Breast epithelium (tissue), 4 donors: ENCODE measurements at places on chromosomes 12 and 14. TPM values are rescaled to one million over a fixed set of nuclear protein-coding genes. Genes with fewer than 3 reads are reported as not detected.
A peak's percentile ranks its signal among the peaks of the same experiment; 100 is the strongest.

DNA sequence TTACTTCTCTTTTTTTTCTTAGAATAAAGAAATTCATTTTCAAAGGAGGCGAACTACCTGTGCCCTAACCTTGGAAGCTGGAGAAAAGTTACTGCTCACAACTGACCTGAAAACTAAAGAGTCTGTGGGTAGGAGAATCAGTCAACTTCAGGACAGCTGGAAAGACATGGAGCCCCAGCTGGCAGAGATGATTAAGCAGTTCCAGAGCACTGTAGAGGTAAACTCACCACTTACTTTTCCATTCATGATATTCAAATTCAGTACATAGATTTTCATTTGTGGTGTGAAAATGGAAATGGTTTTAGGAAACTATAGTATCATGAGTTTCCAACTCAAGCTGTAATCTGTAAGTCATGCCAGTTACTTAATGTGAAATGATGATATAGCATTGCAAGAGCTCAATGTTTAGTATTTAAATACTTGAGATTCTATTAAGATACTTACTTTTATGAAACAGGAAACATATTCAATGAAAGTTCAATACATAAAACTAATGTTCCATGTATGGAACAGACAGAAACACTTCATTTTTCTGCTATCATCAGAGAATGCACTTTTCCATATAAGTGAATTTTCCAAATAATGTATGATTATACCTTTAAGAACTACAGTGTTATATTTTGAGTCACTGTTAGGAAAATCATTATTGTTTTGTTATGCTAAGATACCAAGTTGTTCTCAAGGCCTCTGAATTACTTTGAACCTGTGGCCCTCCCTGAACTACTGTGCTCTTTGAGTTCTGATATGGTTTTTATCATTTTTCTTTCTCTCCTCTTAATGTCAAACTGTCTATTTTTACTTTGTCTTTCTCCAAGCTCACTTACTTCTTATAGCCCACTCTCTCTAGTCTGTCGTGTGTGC lies 119.0 kb downstream of the ESR2 start:
- H3K4me3 ChIP-seq: no peak overlapping the region
- no peak overlapping the region for H3K27ac ChIP-seq
- no peak for DNase-seq
- H3K4me1 ChIP-seq: no peaks in the 10 kb centered on the region
- H3K27me3 ChIP-seq: no peaks in the 10 kb centered on the region

DNA sequence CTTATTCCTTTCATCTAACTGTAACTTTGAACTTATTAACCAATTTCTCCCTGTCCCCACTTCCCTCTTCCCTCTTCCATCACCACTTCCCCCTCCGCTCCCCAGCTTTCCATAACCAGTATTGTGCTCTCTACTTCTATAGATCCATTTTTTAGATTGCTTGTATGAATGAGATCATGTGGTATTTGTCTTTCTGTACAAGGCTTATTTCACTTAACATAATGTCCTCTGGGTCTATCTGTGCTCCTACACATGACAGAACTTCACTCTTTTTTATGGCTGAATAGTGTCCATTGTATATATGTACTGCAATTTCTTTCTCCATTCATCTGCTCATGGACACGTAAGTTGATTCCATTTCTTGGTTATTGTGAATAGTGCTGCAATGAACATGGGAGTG lies 14.4 kb downstream of the ERP27 start:
- peaks cover 4% of the 10 kb centered on the region for H3K4me1 ChIP-seq
- H3K4me3 ChIP-seq: no peak overlapping the region
- no peak for DNase-seq
- no peaks in the 10 kb centered on the region for H3K27me3 ChIP-seq
- H3K36me3 ChIP-seq: no peaks in the 10 kb centered on the region

PRH2 gene
- not detected for total RNA-seq

- H3K27ac ChIP-seq: no peak overlapping the region
- H3K36me3 ChIP-seq: no peaks in the 10 kb centered on the region
- no peaks in the 10 kb centered on the region for H3K4me1 ChIP-seq
- no peak overlapping the region for H3K4me3 ChIP-seq
These were observed 80.3 kb downstream of the SLC8A3 start for GRCh38 chr14:70108419-70108818.

DNA sequence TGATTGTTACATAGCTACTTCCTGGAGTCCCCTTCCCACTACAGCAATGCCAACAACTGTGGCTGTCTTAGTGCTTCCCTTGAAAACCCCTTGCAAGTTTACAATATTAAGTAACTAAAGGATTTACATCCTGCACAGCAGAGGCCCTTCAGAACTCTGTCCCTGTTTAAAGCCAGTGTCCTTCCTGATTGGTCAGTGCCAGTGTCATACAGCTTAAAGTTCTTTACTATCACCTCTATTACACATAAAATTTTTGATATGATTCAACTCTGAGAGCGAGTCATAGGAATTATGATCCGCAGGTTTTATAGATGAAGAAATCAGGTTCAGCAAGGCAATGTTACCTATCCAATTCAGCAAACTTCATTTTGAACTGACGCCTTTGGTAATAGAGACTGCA lies 91.4 kb upstream of the ALX1 start:
- no peak overlapping the region for H3K27ac ChIP-seq
- H3K4me1 ChIP-seq: no peaks in the 10 kb centered on the region
- DNase-seq: no peak
- no peaks in the 10 kb centered on the region for H3K36me3 ChIP-seq

GRCh38 chr12:95591731-95592130 lies 40.5 kb upstream of the USP44 start:
- H3K4me3 ChIP-seq: no peak overlapping the region
- H3K36me3 ChIP-seq: no peaks in the 10 kb centered on the region
- no peak for DNase-seq
- H3K4me1 ChIP-seq: no peaks in the 10 kb centered on the region

GRCh38 chr14:34046799-34047520 lies 96.1 kb upstream of the EGLN3 start:
- no peak overlapping the region for H3K4me3 ChIP-seq
- H3K4me1 ChIP-seq: no peaks in the 10 kb centered on the region
- H3K27ac ChIP-seq: no peak overlapping the region
- no peak for DNase-seq

GRCh38 chr14:83734431-83734830 lies 1795.5 kb upstream of the FLRT2 start:
- H3K4me3 ChIP-seq: no peak overlapping the region
- no peak overlapping the region for H3K27ac ChIP-seq
- H3K4me1 ChIP-seq: no peaks in the 10 kb centered on the region
- DNase-seq: no peak

OSBPL8 gene
- 89.1 TPM for total RNA-seq

DNA sequence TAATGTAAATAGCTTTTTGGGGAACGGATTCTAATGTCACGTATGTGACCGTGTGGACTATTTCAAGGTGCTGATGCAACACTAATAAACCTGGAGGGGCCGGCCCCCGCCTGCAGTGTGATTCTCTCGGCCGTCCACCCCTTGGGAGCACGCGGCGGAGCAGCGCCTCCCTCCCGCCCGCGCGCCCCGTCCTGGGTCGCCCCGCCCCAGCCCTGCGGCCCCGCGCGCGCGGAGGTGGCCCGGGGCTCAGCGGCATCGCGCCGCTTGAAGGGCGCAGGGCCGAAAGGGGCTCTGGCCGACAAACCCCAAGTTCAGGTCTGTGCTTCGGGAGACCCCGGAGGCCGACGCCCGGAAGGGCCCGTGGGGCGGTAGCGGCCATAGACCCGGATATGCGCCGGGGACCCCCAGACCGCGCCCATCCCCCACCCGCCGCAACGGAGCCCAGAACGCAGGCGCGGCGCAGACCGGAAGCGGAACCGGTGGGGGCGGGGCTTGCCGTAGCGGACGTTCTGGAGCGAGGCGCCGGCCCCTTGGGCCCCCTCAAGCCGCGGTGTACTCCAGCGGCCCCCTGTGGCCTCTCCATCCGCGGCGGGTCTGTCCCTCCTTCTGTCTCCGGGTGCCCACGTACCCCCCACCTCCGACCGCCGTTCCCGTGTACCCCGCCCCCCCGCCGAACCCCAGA lies at the start of gene TEX22:
TEX22 (plus strand) TSS at position 495 of the 682 bp plus-strand sequence. CDS start 803 bp downstream, outside the sequence.
- no peaks in the 10 kb centered on the region for H3K36me3 ChIP-seq
- H3K27me3 ChIP-seq: no peaks in the 10 kb centered on the region

DNA sequence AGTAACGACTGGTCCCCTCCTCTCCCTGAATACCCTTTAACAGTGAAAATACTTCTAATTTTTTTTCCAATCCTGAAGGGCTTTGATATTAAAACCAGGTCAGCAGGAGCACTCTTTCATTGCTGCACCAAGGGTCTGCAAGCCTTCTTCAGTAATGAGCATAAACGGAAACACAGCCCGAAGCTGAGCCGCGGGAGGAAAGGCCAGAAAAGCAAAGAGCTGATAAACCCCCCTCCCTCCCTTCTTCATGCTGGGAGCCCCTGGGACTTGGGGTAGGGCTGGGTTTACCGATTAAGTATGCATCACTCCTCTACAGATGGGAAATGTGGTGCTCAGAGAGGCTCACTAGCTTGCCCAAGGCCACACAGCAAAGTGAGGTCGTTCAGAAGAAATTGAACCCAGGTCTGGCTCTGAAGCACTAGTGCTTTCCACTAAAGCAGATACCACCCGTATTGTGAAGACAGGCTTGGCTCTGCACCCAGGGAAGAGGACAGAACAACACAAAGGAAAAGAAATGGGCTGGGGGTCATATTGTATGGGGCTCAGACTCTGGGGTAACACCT lies 128.8 kb downstream of the GLT1D1 start:
- H3K4me1 ChIP-seq: no peaks in the 10 kb centered on the region
- H3K27me3 ChIP-seq: peaks cover 6% of the 10 kb centered on the region
- H3K27ac ChIP-seq: no peak overlapping the region
- no peak for DNase-seq
- H3K36me3 ChIP-seq: no peaks in the 10 kb centered on the region
- no peak overlapping the region for H3K4me3 ChIP-seq

TMEM132D gene
- not detected for total RNA-seq

PRB2 gene
- not detected for total RNA-seq

GXYLT1 gene
- 12.8 TPM for total RNA-seq

DNA sequence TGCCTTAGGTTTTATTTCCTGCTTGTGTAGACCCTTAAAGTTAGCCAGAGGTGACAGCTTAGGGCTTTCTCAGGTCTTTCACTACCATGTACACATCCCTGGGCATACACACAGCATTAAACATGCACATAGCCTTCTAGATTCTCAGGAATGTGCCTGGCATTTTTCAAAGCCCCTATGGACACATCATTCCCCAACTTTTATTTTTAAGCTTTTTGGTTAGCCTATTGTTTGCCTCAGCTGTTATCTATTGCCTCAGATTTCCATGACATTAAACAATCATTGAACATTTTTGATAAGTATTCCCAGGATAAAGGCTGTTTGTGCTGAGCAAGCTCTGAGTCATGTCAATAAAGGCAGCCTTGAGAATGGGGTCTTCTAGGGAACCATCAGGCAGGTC lies 15.1 kb upstream of the PPM1A start:
- no peaks in the 10 kb centered on the region for H3K4me1 ChIP-seq
- DNase-seq: no peak
- H3K27me3 ChIP-seq: no peaks in the 10 kb centered on the region
- no peak overlapping the region for H3K4me3 ChIP-seq
- no peaks in the 10 kb centered on the region for H3K36me3 ChIP-seq

DNA sequence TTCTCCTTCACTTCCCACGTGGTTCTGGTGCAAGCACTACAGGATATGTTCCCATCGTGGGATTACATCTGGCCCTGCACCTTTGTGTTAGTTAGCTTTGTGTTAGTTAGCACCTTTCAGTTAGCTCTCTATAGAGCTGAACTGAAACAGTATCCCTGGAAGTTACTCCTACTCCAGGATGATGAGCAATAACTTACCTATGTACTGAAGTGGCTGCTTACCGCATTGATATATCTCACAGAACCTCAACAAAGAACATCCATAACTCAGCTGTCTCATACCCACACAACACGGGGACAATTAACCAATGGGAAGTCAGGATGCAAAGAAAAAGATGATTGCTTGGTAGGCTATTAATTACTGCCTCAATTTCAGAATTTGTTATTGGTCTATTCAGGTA lies 146.6 kb downstream of the ASCL4 start:
- H3K27ac ChIP-seq: no peak overlapping the region
- no peaks in the 10 kb centered on the region for H3K36me3 ChIP-seq
- DNase-seq: no peak
- no peaks in the 10 kb centered on the region for H3K4me1 ChIP-seq

DNA sequence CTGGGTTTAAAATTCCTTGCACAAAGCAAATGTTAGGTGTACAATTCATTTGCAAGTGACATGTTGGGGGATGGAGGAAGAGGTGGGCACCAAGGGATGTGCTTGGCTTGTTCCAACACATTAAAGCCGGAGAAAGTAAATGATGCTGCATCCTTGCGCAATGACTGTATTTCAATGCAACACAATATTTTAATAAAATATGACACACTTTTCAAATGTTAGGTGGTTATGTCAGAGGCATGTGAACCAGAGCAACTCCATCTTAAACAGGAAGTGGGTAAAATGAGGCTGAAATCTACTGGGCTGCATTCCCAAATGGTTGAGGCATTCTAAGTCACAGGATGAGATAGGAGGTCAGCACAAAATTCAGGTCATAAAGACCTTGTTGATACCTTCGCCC lies 53.6 kb upstream of the ARHGAP5 start:
- no peak overlapping the region for H3K4me3 ChIP-seq
- no peaks in the 10 kb centered on the region for H3K27me3 ChIP-seq
- DNase-seq: no peak
- H3K27ac ChIP-seq: peak overlapping the region; percentile 66
- H3K4me1 ChIP-seq: no peaks in the 10 kb centered on the region

DMAC2L gene
- 30.7 TPM for total RNA-seq

DNA sequence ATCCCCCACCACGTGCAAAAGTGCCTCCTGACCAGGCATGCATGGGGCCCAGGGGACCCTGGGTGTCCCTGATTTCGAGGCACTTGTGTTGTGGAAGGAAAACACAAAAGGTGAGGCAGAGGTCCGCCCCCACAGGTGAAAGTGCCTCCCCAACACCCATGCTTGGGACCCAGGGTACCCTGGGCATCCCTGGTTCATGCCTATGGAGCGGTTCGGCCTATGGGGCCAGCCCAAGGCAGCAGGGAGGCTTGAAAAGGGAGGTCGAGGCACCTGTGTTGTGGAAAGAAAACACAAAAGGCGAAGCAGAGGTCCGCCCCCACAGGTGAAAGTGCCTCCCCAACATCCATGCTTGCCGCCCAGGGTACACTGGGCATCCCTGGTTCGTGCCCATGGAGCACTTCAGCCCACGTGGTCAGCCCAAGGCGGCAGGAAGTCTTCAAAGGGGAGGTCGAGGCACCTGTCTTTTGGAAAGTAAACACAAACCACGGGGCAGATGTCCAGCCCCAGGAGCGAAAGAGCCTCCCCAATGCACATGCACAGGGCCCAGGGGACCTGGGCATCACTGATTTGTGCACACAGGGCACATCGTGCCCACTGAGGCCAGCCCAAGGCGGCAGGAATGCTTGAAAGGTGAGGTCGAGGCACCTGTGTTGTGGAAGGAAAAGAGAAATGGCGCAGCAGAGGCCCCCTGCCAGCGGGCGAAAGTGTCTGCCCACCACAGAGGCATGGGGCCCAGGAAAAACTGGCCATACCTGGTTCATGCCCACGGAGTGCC lies 375.5 kb downstream of the ALG10 start:
- no peaks in the 10 kb centered on the region for H3K4me1 ChIP-seq
- no peaks in the 10 kb centered on the region for H3K27me3 ChIP-seq
- H3K27ac ChIP-seq: no peak overlapping the region
- DNase-seq: no peak
- H3K4me3 ChIP-seq: no peak overlapping the region

SIX1 gene
- 2.6 TPM for total RNA-seq

SUDS3 gene
- total RNA-seq: 47.2 TPM

GRCh38 chr14:49857427-49858003 lies 4.9 kb upstream of the NEMF start:
- DNase-seq: no peak
- no peaks in the 10 kb centered on the region for H3K27me3 ChIP-seq
- no peaks in the 10 kb centered on the region for H3K36me3 ChIP-seq
- no peak overlapping the region for H3K4me3 ChIP-seq
- no peaks in the 10 kb centered on the region for H3K4me1 ChIP-seq
- H3K27ac ChIP-seq: no peak overlapping the region
